ENCODE measurements at places on chromosomes 12 and 14. TPM values are rescaled to one million over a fixed set of nuclear protein-coding genes. Genes with fewer than 3 reads are reported as not detected.
A peak's percentile ranks its signal among the peaks of the same experiment; 100 is the strongest.

- no peaks in the 10 kb centered on the region for H3K4me1 ChIP-seq
- H3K4me3 ChIP-seq = no peak overlapping the region
- no peak overlapping the region for H3K27ac ChIP-seq
- no peaks in the 10 kb centered on the region for H3K27me3 ChIP-seq
- no peaks in the 10 kb centered on the region for H3K36me3 ChIP-seq
- no peak for DNase-seq
Measured at GRCh38 chr14:106302661-106303060, 776.3 kb downstream of the TMEM121 start.

- H3K4me3 ChIP-seq = no peak overlapping the region
- no peaks in the 10 kb centered on the region for H3K27me3 ChIP-seq
- peaks cover 40% of the 10 kb centered on the region for H3K4me1 ChIP-seq
Measured at GRCh38 chr14:73783107-73783727, 68.4 kb upstream of the PTGR2 start.

Gene LPAR5
- total RNA-seq = 0.19 TPM

GRCh38 chr14:23070262-23071129 is 13.2 kb upstream of the CDH24 start:
- peak overlapping the region; percentile 79 for H3K4me3 ChIP-seq
- H3K27ac ChIP-seq = peak overlapping the region; percentile 93
- no peak for DNase-seq
- H3K4me1 ChIP-seq = peaks cover 13% of the 10 kb centered on the region
- H3K36me3 ChIP-seq = peaks cover 7% of the 10 kb centered on the region
- H3K27me3 ChIP-seq = no peaks in the 10 kb centered on the region

Data from Caco-2 (cell line).